ENCODE measurements at places on chromosomes 3 and 15. TPM values are rescaled to one million over a fixed set of nuclear protein-coding genes. Genes with fewer than 3 reads are reported as not detected.

Gene EPHA3
- not detected for total RNA-seq

Gene ACKR2
- total RNA-seq = not detected

Gene RTF1
- total RNA-seq = 17.8 TPM

Gene LMCD1
- total RNA-seq = 84.7 TPM

Gene BLOC1S6
- total RNA-seq = 20.0 TPM

Gene CCDC39
- not detected for total RNA-seq

Gene MYRIP
- not detected for total RNA-seq

Gene WDR72
- total RNA-seq = 6.1 TPM

Gene STAC
- total RNA-seq = 2.3 TPM

Gene TLR9
- total RNA-seq = not detected

Gene GRIP2
- 2.0 TPM for total RNA-seq

Gene ZNF502
- total RNA-seq = 1.6 TPM

Gene SLC38A3
- total RNA-seq = not detected

Gene TNFAIP8L3
- total RNA-seq = 30.6 TPM

Gene C3orf80
- 1.6 TPM for total RNA-seq

Gene UROC1
- not detected for total RNA-seq

Gene ZNF385D
- 0.42 TPM for total RNA-seq

Gene CNTN6
- total RNA-seq = not detected

Gene ROPN1B
- not detected for total RNA-seq

Gene PRRT3
- 1.9 TPM for total RNA-seq

Gene GOLGA6L10
- 0.78 TPM for total RNA-seq

Gene TMEM266
- 0.14 TPM for total RNA-seq

Gene TMEM158
- total RNA-seq = 15.2 TPM

Gene PTPRG
- total RNA-seq = 2.4 TPM

Gene GRK7
- not detected for total RNA-seq

Gene CYP1A1
- total RNA-seq = 1.6 TPM

Gene CNTN3
- not detected for total RNA-seq

Gene RLBP1
- not detected for total RNA-seq

Gene C2CD4A
- total RNA-seq = 0.17 TPM

Gene ATP13A5
- total RNA-seq = not detected

Gene NDN
- total RNA-seq = not detected

Gene C2CD4B
- 0.19 TPM for total RNA-seq

Gene KNG1
- not detected for total RNA-seq

Gene CSPG5
- 0.97 TPM for total RNA-seq

Gene MLH1
- 31.8 TPM for total RNA-seq

Gene GMNC
- not detected for total RNA-seq

Gene TP63
- total RNA-seq = 0.27 TPM

Gene AMIGO3
- total RNA-seq = 0.17 TPM

Gene POLR2H
- total RNA-seq = 74.8 TPM
